ENCODE measurements at places on chromosomes 12 and 14.

GRCh38 chr12:123167329-123167728 is 16.4 kb upstream of the PITPNM2 start:
- DNase-seq = no peak

DNA sequence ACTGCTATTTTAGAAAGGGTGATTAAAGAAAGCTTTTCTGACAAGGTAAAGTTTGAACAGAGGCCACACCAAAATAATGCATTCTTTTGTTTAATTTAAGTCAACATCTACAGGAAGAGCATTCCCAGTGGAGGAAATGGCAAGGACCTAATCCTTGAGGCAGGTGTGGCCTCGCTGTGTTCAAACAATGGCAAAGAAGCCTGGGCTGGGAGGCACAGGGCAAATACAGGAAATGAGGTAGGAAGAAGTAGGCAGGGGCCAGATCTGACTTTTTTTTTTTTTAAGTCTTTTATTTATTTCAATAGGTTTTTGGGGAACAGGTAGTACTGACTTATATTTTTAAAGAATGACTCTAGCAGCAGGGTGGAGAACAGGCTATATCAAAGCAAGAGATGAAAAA is 53.5 kb downstream of the ARMH4 start:
- no peak for DNase-seq

DNA sequence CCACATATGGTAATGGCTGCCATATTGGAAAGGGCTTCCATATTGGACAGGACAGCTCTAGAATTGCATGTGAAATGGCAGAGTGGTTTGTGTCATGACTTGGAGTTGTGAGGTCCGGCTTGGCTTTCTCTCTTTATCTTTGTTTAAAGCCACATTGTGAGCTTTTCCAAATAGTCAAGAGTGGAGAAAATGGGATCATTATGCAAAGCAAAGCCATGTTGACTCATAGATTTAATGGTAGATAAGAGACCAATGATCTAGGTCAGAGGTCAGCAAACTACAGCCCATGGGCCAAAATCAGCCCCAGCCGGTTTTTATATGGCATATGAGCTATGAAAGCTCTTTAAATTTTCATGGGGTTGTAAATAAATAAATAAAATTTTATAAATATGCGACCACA is 449.1 kb downstream of the BCL11B start:
- DNase-seq = no peak

DNA sequence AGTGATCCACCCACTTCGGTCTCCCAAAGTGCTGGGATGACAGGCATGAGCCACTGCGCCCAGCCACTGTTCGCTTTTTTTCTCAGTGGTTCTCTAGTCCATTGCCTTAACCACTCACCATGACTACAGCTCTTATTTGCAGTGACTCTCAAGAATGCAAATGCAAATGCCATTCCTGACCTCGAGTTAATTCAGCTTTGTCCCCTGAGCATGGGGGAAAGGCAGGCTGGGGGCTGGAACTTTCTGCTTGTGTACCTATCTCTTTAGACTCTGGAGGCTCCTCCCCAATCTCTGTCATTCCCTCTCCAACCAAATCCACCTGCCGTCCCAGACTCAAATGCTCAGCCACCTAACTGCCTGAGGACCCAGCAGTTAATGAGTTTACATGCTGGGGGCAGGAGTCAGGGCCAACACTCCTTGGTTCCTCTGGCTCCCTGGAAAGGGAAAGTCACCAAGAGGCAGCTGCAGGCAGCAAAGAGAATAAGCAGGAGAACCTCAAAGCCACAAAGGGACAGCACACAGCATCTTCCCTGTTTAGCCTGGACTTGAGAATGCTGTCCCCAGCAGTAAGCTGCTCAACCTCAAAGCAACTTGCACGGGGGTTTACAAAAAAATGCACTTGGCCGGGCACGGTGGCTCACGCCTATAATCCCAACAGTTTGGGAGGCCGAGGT is 5.3 kb upstream of the HNF1A start:
- no peak for DNase-seq

DNA sequence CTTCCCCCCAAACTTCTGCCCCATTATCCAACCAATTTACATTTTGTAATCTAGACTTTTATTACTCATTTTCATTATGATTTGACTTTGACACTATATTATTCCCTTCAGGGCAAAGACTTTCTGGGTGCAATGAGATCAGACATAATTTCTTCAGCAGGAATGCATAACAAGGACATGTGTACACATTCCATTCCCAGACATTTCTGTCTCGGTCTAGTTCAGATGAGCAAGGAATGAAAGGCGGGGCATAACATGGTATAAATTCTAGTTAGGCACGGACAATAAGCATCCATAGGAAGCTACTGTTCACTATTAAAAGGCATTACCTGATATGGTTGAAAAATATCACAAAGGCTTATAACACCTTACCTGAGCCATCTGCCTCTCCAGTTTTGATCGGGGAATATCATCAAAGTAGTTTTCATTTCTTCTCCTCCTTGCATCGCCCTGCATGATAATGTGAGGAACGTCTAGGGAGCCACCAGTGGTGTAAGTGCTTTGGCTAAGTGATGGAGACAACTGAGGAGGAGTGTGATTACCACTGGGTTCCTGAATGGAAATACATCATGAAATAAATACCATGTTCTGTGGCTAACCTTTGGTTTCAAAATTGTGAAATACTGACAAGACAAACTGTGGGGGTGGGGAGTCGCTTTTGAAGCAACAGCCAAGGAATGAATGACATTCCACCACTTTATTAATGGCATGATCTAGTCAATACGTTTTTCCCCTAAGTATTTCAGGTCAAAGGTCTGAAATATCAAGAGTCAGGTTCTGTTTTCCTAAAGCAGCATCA is 183.9 kb downstream of the APAF1 start:
- DNase-seq = no peak

- no peak for DNase-seq
Measured at GRCh38 chr14:89342049-89342448, 75.0 kb downstream of the FOXN3 start.

GRCh38 chr14:68730811-68731425 is 61.9 kb downstream of the ZFP36L1 start:
- peak; percentile 31 for DNase-seq

GRCh38 chr12:53213348-53213747 is 6.3 kb upstream of the ITGB7 start:
- peak; percentile 63 for DNase-seq

DNA sequence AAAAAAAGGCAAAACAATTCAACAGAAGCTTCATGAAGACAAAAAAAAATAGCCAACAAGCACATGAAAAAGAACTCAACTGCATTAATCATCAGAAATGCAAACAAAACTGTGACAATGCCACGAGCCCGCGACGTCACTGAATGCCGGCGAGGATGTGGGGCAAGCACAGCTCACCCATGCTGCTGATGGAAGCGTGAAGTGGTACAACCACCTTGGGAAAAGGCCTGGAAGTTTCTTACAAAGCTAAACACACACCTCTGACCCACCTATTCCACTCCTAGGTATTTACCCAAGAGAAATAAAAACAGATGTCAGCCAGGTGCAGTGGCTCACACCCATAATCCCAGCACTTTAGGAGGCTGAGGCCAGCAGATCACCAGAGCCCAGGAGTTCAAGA is 10.5 kb downstream of the BTBD6 start:
- DNase-seq = no peak

DNA sequence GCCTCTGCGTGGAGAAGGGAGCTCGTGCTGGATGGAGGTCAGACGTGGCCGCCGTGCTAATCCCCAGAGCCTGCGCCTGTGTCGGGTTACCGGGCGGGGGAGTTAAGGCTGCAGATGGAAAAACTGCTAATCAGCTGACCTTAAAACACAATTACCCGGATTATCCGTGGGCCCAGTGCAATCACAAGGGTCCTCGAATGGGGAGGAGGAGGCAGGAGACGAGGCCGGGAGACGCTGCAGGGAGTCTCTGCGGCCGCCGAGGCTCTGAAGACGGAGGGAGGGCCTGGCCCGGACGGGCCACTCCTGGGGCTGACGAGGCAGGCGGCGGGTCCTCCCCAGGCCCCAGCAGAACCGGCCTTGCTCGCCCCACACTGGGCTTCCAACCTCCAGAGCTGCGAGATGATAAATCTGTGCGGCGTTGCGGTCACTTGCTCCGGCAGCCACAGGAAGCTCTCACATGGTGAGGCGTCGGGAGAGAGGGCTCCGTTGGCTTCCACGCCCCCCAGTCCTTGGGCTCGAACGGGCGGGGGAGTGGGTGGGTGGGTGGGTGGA is 32.9 kb upstream of the FBRSL1 start:
- no peak for DNase-seq

- DNase-seq = no peak
Measured at GRCh38 chr12:68612202-68612601, 1.5 kb downstream of the RAP1B start.

- DNase-seq = peak; percentile 30
Measured at GRCh38 chr12:3274664-3275063, 197.5 kb downstream of the TSPAN9 start.

GRCh38 chr14:23406244-23406643 is 1.8 kb downstream of the MYH6 start:
- DNase-seq = peak; percentile 23

- no peak for DNase-seq
Measured at GRCh38 chr12:95205685-95206084, 11.6 kb downstream of the FGD6 start.

- DNase-seq = no peak
Measured at GRCh38 chr14:94227029-94227428, 52.9 kb downstream of the PPP4R4 start.

- DNase-seq = no peak
Measured at GRCh38 chr14:33332497-33332896, 393.8 kb downstream of the NPAS3 start.

- DNase-seq = peak; percentile 93
Measured at GRCh38 chr14:96762650-96763049, 34.5 kb upstream of the VRK1 start.

- peak; percentile 97 for DNase-seq
Measured at GRCh38 chr14:93970965-93971634, 5.3 kb downstream of the ASB2 start.

GRCh38 chr14:63174760-63175191 is 29.5 kb upstream of the RHOJ start:
- DNase-seq = peak; percentile 61

- no peak for DNase-seq
Measured at GRCh38 chr14:23800811-23801210, 152.8 kb upstream of the DHRS4 start.

DNA sequence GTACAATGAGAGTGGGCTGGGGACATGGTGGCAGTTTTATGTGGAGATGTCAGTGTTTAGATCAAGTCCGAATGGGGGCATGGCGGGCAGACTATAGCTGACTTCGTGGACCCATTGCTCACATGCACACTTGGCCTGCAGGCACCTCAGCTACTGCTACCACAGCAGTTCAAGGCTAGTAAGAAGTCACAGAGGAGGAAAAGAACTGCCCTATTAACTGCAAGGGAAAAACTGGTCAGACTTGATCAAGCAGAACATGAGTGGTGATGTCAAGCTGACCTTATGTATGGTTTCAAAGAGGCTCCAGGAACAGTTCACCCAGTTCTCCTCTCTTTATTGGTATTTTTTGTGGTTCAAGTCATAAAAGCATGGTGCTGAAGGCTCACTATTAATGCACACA is 30.2 kb upstream of the FRS2 start:
- DNase-seq = no peak

- no peak for DNase-seq
Measured at GRCh38 chr14:60506985-60507829, 1.7 kb upstream of the SIX6 start.

DNA sequence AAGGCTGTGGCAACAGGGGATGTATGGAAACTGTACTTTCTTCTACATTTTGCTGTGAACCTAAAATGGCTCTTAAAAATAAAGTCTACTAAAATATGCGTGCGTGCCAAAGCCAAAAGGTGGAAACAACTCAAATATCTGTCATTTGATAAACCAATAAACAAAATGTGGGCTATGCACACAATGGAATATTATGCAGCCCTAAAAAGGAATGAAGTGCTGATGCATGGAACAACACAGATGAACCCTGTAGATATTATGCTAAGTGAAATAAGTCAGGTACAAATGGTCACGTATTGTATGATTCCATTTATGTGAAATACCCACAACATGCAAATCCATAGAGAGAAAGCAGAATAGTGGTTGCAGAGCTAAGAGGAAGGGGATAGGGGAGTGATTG is 8.0 kb downstream of the CACNA2D4 start:
- DNase-seq = no peak

GRCh38 chr14:104541905-104542465 is 37.6 kb upstream of the C14orf180 start:
- no peak for DNase-seq

- no peak for DNase-seq
Measured at GRCh38 chr12:2679816-2680675, 114.7 kb upstream of the FKBP4 start.

DNA sequence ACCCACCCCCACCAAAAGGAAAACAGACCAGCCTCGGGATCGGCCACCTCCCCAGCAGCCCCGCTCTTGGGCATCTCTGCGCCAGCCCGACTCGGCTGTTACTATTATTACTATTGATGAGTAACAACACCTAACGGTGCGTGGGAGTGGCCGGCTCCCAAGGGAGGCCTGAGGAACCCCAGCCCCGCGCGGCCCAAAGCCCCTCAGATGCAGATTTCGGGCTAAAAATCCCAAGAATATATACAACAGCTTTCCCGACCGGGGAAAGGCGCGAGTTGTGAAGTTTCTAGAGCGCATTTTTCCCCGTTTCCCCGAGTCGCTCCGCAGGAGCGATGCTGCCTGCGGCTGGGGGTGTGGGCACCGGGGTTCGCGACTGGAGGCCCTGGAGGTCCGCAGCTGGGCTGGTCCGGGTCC is 565 bp downstream of the NT5DC3 start:
- no peak for DNase-seq

GRCh38 chr12:91109148-91109564 is 2.1 kb downstream of the LUM start:
- no peak for DNase-seq

DNA sequence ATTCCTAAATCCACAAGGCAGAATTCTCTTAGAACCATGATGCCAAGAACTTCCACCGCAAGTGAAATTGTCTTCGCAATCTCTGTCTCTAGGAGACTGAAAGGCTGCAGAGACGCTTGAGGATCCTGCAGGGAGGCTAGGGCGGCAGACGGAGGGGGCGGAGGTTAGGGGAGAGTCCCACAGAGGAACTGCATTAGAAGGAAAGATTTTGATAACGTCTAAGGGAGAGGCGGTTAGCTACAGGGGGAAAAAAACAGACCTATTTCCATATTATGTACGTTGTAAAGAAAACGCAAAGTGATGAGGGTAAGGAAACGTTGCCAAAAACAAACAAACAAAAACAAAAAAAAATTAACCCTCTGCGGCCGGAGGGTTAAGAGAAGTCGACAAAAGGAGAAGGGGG is 595 bp downstream of the KLHL28 start:
- DNase-seq = peak; percentile 52

DNA sequence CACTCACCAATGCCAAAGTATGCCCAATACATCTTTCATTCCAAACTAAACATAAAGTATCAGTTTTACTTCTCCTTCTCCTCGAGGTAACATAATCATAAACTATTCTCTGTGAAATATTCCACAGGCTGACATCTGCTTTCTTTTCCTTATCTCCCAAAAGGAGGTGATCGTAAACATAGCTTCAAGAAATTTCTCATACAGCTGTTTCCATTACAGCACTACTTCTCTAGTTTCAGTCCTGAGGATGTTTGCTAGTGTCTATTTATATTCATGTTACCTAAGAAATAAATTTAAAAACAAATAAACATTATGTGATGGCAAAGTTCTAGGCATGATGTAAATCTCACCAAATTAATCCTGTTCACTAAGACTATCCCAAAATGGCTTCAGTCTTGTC is 90.1 kb upstream of the CPSF6 start:
- DNase-seq = no peak
